ELR (cell line): ENCODE measurements at places on chromosomes 7 and 10.

- DNase-seq = no peak
These were observed 601.4 kb upstream of the MGMT start for GRCh38 chr10:128865436-128866195.

DNA sequence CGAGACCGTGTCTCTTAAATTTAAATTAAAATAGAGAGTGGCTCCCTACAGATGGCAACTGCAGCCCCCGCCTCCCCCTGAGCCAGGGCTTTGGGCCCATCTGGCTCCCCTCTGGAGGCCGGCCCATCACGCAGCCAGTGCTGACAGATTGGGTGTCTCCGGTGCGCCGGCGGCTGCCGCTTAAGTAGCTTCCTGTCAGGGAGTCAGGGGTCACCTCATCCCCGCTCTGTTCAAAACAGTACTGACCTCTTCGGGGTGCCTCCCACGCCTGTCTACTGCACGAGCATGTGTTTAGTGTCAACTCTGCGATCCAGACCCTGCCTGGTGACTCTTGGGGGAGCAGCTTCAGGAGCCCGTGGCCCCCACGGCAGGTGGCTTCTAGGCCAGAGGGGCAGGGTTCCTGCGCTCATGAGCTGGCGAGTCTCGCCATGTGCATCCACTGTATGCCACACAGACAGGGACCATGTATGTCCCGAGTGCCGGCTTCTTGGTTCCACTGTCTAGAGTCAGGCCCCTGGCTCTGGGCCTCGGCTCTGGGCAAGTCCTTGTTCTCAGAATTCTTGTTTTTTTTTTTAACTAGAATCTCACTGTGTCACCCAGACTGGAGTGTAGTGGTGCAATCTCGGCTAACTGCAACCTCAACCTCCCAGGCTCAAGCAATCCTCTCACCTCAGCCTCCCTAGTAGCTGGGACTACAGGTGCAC, 36.1 kb downstream of the KCTD7 start:
- DNase-seq = no peak

GRCh38 chr7:50791938-50792341, 9.2 kb upstream of the GRB10 start:
- DNase-seq = peak; percentile 44

- DNase-seq = no peak
These were observed 8.8 kb downstream of the FZD9 start for GRCh38 chr7:73442222-73442902.

DNA sequence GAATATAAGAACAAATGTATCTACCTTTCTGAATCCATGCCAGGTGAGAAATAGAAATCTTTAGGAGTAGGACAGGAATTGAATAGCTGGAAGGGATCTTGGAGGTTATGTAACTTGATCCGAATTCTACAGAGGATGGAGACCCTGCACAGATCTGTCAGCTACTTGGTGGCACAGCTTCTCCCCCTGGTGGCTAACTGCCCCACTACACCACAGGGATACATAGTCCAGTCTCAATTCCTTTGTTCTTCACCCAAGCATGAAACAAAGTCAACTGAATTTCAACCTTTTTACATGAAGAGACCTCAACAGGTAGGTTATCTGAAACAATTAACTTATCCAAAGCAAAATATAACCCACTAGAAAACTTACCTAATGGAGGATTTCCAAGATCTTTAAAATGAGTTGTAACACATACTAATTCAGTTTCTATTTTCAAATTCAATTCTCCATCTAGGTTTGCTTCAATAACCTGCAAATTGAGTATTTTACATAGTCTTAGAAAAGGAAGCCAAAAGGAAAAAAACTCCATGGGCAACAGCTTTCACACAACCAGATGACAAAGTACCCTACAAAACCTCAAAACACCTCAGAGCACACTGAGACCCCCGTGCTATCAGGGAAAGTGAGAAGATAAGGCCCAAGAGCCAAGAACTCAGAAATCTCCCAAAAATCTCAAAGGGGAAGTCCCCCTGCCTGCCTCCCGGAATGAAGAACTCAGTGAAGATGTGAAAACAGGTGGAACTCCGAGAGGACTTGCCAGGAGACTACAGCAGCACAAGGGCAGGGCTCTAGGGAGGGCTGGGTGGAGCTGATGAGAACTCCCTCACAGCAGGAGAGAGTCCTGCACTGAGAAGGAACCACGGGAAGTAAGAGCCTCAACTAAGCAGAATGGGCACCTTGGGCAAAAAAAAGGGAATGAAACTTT, 10.3 kb downstream of the HUS1 start:
- peak; percentile 74 for DNase-seq

DNA sequence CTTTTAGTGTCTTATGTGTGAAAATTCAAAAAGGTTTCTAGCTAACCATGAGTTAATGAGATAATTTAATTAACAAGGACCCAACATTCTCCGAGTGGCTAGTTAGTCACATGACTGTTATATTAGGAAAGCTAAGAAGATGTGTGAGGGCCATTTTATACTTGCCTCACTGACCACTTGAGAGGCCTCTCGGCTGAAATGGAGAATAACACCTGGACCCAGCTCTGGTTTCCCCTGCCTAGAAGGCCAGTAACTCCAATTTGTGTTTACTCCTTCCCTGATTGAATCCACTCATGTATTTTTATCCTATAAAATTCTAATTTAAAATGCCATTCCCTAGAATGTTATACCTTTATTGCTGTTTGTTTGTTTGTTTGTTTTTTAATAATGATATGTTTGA, 1091.2 kb downstream of the KCNMA1 start:
- no peak for DNase-seq

GRCh38 chr10:7082967-7083366, 327.9 kb downstream of the SFMBT2 start:
- no peak for DNase-seq
